ENCODE measurements at places on chromosomes 16 and 17.

- DNase-seq, result no peak
These were observed 432.2 kb downstream of the MAF start for GRCh38 chr16:79168321-79168720.

DNA sequence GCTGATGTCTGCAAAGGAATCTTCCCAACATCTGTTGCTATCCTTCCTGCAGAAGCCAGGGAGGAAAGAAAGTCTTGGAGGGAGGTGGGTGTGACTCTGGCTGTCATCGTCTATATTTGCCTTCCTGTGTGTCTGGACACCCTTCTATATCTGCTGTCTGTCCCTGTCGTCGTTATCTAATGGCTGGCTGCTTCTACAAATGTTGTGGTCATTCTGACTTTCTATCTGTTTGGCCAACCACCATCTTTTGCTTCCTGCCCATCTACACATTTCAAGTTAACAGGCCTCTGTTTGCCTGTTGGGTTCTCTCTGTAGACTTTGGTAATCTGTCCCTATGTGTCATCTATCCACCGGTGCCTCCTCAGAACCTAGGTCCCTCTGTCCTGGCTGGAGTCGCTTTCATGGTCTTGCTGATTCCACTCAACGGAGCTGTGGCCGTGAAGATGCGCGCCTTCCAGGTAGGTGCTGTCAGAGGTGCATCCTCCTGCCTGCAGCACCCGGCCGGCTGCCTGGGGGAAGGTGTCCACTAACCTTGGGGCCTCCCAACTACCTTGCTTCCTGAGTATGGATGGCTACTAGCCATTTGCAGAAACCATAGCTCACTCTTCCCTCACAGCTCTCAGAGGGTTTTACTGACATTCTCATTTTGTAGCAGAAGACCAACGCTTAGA lies 30.2 kb downstream of the ABCC3 start:
- no peak for DNase-seq

GRCh38 chr16:18983565-18984434 lies at the start of gene TMC7:
Gene TMC7 (plus strand): TSS chr16:18983934. CDS start chr16:18984064, 130 bp downstream.
- no peak for DNase-seq

- no peak for DNase-seq
These were observed 2.0 kb upstream of the TTYH2 start for GRCh38 chr17:74211141-74211911.

GRCh38 chr16:5225931-5226655 lies 128.5 kb upstream of the EEF2KMT start:
- no peak for DNase-seq

- DNase-seq, result no peak
These were observed 3.9 kb downstream of the CDH13 start for GRCh38 chr16:82630688-82631087.

GRCh38 chr17:82985973-82986372 lies 93.4 kb upstream of the METRNL start:
- DNase-seq, result peak; percentile 87

- DNase-seq, result no peak
These were observed 2.0 kb downstream of the RRAD start for GRCh38 chr16:66923247-66923731.

Data from esophagus muscularis mucosa (tissue), 4 donors.